HCT116 (cell line): ENCODE measurements at places on chromosomes 6 and 20. TPM values are rescaled to one million over a fixed set of nuclear protein-coding genes. Genes with fewer than 3 reads are reported as not detected.

DNA sequence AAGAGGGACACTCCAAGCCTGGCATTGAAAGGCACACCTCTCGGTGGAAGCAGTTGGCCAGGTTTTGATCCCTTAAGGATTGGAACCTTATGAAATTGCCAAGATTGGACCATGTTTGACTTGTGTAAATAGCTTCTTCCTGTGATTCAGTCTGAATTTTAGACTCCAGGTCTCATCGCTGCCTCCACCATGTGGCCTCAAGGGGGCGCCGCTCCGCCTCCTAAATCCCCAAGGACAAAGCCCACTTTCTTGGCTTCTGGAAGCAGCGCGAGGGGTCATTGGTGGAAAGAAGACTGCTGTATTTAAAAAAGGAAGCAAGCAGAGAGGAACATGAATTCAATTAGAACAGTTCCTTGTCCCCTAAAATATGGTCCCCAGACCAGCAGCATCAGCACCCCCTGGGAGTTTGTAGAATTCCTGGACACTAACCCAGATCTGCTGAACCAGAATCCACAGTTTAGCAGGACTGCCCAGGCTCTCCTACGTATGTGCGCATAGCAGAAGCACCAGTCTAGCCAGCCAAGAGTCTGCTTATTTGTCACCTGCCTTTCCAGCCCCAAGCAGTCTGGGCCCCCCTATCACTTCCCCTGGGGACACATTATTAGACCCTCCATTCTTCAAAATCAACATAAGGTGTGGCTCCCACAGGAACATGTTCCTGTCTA, 108.5 kb downstream of the LY86 start:
- peak; percentile 63 for DNase-seq

DNA sequence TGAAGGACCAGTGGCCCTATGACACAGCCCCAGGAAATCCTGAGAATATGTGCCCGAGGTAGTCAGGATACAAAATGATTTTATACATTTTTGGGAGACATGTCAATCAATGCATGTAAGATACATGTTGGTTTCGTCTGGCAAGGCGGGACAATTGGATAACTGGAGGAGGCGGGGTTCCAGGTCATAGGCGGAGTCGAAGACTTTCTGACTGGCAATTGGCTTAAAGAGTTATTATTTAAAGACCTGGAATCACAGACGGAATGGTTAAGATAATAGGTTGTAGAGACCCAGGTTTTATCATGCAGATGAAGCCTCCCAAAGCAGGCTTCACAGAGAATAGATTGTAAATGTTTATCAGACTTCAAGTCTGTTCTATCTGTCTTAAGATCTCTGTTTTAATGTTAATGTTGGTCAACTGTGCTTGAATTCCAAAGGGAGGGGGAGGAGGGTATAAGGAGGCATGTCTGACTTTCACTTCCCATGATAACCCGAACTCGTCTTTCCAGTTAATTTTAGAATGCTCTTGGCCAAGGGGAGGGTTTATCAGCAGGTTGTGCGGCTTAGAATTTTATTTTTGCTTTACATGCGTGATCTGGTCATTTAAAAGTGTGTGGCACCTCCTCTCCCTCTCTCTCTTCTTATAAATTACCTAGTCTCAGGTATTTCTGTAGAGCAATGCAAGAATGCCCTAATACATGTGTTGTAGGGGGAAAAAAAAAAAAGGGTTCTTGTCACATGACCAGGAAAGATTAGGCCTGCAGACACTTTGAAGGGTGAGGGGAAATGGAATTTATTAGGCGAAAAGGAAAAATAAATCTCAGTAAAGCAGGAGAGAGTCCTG, 230.7 kb downstream of the NFATC2 start:
- DNase-seq: no peak

DNA sequence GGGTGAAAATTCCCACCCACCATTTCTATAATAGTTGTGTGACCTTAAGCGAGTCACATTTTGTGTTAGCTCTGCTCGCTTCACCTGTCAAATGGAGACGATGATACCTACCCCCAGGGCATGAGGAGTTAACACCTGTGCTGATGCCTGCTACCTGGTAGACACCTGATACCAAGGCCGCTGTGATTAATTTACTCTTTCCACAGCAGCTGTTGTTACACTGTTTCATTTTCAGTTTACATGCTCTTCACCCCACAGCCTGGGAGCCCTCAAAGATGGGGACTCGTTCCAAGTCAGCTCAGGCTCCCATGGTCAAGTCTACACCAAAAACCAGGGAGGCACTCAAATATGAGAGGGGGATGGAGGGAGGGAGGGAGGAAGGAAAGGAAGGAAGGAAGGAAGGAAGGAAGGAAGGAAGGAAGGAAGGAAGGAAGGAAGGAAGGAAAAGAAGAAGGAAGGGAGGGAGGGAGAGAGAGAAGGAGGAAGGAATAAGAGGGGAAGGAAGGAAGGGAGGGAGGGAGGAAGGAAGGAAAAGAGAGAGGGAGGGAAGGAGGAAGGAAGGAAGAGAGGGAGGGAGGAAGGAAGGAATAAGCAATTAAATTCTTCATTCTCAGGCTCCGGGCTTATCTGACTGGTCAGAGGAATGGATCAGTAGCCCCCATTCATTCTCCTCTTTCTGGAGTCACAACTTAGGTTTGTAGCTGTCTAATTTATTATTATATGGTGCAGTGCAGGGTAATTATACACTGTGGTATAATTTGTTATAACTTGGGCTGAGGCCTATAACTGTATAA, 40.9 kb downstream of the PDYN start:
- DNase-seq: no peak

The TUBB2B gene
- total RNA-seq: 0.86 TPM

DNA sequence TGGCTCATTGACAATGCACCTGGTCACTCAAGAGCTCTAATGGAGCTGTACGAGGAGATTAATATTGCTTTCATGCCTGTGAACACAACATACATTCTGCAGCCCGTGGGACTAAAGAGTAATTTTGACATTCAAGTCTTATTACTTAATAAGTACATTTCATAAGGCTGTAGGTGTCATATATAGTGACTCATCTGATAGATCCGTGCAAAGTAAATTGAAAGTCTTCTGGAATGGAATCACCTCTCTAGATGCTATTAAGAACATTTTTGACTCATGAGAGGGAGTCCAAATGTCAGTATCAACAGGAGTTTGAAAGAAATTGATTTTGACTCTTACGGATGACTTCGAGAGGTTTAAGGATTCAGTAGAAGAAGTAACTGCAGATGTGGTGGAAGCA, 267.9 kb downstream of the CLVS2 start:
- no peak for DNase-seq

The WFDC10B gene
- total RNA-seq: not detected
